ENCODE measurements at places on chromosomes 7 and 10. TPM values are rescaled to one million over a fixed set of nuclear protein-coding genes. Genes with fewer than 3 reads are reported as not detected.

DNA sequence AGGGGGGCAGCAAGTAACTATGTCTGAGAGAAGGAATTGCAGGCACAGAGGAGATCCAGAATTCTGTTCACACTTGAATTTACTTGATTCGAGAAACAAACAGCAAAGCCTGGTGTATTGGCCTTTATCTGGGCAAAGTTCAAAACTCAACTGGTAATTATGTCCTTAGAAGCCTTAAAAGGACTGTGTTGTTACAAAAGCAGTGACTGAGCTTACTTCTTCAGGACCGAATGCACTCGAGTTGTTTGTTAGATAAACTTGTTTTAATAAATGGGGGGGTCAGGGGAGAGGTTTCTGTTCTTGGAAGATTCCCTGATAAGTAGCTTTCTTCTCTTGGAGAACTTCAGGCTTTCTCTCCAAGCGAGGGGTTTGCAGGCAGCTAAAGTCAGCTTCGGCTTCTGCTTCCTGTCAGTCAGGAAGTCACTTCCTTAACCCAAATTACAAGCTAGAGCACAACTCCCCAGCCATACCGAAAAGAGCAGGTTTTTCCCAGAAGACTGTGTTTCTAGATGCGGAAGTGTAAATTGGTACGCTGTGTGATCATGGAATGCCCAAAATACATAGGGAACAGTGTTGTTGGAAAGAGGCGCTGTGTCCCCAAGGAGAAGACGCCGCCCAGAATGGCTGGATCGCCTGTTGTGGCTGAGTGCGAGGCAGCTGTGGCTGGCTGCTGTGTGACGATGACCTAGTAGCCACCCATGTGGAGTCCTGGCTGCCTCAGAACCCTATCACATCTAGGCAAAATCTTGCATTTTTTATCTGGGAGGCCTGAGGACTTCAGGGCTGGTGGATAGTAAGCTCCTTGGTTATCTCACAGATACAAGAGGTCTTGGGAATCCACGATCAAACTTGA lies 110.4 kb downstream of the TCF7L2 start:
- peak overlapping the region; percentile 57 for H3K27ac ChIP-seq
- no peaks in the 10 kb centered on the region for H3K27me3 ChIP-seq
- peak overlapping the region; percentile 26 for H3K4me3 ChIP-seq
- DNase-seq, result no peak
- H3K36me3 ChIP-seq, result no peaks in the 10 kb centered on the region

DNA sequence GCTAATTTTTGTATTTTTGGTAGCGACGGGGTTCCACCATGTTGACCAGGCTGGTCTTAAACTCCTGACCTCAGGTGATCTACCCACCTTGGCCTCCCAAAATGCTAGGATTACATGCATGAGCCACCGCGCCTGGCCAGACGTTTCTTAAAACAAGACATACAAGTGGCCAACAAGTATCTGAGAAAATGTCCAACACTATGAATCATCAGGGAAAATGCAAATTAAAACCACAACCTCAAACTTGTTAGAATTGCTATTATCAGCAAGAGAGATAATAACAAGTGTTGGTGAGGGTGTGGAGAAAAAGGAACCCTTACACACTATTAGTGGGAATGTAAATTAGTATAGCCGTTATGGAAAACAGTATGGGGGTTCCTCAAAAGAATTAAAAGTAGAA lies 148.6 kb downstream of the SUGCT start:
- no peaks in the 10 kb centered on the region for H3K4me1 ChIP-seq
- H3K27ac ChIP-seq, result no peak overlapping the region
- H3K36me3 ChIP-seq, result no peaks in the 10 kb centered on the region
- H3K27me3 ChIP-seq, result no peaks in the 10 kb centered on the region
- DNase-seq, result no peak
- H3K4me3 ChIP-seq, result no peak overlapping the region

DNA sequence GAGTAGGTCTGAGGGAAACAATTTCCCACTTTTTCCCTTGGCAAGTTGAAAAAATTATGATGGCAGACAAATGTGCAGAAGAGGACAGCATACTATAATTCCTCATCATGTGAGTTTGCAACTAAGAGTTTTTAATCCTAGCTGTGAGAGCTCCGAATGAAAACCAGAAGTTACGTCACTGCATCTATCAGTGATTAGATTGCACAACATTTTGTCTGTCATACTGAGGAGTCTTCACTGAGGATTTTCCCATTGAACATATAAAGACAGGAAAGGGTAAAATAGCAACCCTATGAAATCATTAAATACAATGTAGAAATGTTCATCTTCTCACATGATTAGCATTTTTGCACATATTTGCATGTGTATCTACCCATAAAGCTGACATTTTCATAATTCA lies 45.8 kb downstream of the ZNF736 start:
- no peaks in the 10 kb centered on the region for H3K4me1 ChIP-seq
- no peak for DNase-seq
- no peak overlapping the region for H3K4me3 ChIP-seq
- H3K27me3 ChIP-seq, result no peaks in the 10 kb centered on the region

- no peaks in the 10 kb centered on the region for H3K36me3 ChIP-seq
- no peak overlapping the region for H3K27ac ChIP-seq
- no peak for DNase-seq
- no peaks in the 10 kb centered on the region for H3K4me1 ChIP-seq
- H3K4me3 ChIP-seq, result no peak overlapping the region
These were observed 26.5 kb upstream of the KCTD7 start for GRCh38 chr7:66602159-66602558.

The LIPK gene
- total RNA-seq, result not detected

The LRRC18 gene
- total RNA-seq, result not detected

The PPP1R17 gene
- total RNA-seq, result not detected
